ENCODE measurements at places on chromosomes 2 and 18.

- no peak for DNase-seq
Measured at GRCh38 chr2:229090225-229090624, 180.9 kb downstream of the PID1 start.

DNA sequence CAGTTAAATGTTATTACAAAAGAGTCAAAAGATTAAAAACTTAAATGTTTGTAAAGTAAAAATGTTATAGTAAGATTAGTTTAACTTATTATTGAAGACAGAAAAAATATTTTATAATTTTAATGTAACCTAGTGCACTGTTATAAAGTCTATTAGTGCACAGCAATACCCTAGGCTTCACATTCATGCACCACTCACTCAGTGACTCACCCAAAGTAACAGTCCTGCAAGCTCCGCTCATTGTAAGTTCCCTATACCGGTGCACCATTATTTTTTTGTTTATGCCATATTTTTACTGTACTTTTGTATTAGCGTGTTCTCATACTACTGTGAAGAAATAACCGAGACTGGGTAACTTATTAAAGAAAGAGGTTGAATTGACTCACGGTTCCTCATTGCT is 759.7 kb upstream of the CDH7 start:
- no peak for DNase-seq

- peak; percentile 43 for DNase-seq
Measured at GRCh38 chr18:68427951-68428401, 286.9 kb downstream of the TMX3 start.

DNA sequence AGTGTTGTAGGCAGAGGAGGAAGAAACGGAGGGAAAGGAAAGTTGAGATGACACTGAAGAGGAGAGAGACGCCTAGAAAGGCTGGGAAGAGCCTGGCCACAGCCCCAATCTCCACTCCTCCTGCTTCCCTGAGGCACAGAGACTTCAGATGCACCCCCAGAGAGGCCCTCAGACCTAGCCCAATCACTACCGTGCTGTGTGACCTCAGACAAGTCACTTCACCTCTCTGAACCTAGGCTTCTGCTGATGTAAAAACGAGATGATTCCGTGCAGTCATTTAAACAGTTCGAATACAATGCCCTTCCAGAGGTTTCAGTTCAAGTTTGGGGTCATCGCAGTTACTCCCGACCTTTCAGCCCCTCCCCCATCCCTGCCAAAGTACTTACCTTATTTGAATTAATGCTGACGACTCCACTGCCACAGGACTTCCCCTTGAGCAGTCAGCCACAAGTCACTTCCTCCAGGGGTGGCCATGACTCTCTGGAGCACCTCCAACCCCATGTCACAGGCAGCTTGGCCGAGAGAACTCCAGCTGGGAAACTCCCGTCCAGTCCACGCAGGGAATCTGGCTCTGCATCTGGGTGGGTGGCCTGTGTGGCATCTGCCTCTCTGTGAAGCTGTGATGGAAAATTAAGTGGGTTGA is 105.2 kb upstream of the ID2 start:
- DNase-seq = no peak

DNA sequence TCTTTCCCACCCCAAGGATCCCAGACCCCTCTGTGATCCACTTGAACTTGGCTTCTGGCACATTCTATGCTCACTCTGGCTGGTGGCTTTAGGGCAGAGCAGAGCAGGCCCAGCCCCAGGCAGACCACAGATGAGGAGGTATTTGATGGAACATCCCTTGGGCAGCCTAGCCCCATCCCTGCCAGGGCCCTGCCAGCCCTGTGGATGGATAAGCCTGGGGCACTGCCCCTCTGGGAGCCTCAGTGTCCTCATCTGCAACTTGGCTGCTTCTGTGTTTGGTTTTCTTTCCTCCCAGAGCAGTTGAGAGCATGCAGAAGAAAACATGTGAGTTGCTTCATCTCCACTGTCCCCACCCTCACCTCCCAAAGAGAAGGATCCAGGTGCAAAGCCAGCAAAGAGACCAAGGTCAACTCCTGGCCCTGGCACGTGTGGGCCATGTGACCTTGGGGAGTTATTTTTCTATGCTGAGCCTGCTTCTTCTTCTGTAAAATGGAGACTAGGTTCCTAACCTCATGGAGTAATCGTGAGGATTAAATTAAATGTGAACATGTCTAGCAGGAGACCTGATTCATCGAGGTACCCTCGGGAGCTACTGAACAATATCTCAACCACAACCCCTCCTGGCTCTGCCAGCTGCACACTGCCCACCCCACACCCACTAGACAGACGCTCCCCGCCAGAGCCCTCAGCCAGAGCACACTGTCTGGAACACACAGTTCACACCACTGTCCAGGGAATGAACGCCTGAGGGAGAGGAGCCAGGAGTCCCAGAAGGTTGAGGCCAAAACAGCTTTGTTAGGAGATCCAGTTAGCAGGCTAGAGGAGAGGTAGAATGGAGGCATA is 14.6 kb upstream of the TNS1 start:
- DNase-seq = no peak

- DNase-seq = no peak
Measured at GRCh38 chr2:96502891-96503636, 2.1 kb downstream of the NEURL3 start.

DNA sequence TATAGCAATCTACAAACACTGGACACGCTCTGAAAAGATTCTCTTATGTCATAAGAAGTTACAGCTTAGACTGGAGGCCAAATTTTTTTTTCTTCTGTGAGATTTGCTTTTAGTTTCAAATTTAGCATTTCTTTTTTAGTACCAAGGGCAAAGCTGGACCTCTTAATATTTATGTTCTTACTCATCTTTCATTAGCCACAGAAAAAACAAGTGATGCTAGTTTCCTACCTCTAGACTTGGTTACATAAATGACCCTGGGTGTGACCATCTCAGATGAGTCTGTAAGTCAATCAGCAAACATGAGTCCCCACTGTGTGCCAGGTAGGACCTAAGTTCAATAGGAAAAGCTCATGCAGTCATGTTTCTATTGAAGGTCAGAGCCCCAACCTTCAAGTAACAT is 94.4 kb downstream of the MEP1B start:
- DNase-seq = peak; percentile 64

DNA sequence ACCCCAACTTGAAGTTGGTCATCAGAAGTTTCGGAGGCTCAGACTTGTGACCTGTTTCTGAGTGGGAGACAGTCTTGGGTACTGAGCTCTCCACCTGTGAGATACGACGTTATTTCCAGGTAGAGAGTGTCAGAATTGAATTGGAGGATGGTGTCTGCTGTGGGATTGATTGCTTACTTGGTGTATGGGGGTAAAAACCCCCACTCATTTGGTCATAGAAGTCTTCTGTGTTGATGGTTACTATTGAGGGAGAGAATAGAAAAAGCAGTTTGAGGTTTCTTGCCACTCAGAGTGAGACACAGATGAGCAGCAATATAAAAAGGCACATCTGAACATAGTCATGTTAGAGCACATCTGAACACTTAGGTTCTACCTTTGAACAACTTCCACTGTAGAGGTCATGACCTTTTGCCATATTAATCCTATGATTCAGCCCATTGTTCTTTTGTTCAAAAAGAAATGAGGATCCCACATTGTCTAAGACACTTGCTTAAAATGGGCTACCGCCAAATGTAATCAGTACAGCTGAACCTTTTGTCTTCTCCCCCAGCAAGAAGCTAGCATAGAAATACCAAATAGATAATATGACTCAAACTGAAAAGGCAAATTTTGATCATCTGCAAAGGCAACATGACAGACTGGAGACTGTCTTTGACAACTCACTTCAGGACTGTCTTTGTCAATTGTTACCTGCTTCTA is 73.3 kb downstream of the NAB1 start:
- no peak for DNase-seq

DNA sequence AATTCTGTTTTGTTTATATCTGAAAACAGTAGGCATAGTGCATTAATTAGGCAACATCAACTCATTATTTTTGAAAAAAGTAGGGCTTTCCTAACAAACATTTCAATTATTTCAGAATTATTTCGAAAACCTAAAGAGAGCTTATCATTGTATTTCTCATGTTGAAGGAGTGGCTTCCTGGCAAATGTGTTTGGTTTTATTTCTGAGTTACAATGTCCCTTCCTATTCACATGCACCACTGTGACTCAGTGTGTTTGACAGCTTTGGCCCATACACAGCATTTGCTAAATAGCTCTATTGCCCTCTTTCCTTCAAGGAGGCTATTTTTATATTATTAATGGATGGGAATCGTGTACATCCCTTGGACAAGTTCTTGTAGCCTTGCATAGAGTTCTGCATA is 205.9 kb downstream of the PTGR3 start:
- DNase-seq = peak; percentile 76

GRCh38 chr2:126777620-126777978 is 121.1 kb upstream of the TEX51 start:
- DNase-seq = no peak

DNA sequence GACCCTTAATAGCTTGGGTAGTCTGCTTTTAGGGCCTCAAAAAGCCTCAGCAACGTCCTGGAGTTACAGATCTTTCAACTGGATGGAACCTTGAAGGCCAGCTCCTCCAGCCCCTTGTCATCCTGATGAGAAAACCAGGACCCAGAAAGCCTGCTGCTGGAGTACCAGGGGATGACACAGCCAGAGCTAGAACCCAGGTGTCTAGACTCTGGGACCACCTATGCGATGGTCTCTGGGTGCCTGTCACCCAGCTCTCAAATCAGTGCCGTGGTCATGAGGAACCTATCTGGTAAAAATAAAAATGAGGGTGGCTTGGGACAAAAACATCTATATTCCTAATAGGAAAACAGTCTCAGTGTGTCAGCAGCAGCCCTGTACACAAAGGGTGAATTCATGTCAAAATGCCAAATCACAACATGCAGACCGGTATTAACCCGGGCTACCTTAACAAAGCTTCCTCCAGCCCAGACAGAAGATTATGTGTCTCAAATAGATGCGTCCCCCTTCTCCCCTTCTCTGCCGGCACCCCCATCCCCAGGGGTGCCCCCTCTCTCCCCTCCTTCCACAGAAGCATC is 28.5 kb downstream of the SMAD7 start:
- no peak for DNase-seq

DNA sequence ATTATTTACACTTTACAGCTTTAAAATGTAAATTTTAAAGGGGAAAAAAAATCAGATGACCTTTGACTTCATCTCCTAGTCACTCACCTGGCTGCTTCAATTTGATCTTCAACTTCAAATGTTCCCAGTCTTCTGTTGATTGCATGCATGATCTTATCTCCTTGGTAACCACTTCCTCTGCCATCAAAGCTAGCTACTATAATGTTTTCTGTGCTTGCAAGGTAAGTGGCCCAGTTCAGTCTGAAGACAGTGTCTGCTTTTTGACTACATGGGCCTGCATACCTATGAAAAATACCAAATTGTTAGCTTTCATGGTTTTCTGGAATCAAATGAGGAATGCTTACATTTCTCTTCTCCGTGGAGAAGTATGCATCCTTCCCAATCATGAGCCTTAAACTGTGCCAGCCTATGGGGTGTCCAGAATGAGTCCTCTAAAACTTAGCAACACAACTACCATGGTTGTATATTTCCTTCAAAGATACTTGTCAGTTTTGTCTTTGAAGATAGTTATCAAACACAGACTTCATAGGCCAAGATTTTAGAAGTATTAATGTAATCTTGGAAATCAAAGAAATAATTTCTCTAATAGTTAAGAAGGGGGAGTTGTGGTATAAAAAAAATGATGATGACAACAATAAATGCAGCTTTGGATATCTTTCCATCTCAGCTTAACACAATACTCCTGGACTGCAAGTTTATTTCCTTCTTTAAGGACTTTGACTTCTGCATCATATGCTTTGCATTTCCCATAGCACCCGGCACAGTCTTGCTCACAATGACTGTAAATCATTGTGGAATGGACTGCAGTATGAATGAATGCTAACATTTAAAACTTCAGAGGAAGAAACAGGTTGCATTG is 62.1 kb downstream of the DPP4 start:
- no peak for DNase-seq

- no peak for DNase-seq
Measured at GRCh38 chr2:88639865-88640264, 12.6 kb upstream of the EIF2AK3 start.

DNA sequence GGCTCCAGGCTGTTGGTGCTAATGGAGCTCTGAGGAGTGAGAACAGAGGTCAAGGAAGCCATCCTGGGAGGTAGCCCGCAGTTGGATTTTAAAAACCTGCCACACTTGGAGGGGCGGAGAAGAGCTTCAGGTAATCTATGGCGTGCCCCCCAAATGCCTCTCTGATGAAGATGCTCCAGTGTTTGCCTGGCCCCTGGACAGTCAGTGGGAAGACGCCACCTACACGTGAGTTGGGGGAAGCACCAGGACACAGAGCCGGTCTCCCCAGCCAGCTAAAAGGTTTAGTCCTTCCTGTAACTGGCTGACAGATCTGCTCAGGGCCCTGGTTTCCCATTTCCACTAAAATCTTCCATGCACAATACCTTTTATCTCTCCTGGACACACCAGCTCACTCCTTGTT is 225.0 kb downstream of the TTC32 start:
- no peak for DNase-seq

GRCh38 chr2:24924732-24925131 is 4.7 kb upstream of the ADCY3 start:
- no peak for DNase-seq

- DNase-seq = no peak
Measured at GRCh38 chr2:32427672-32428610, 71.1 kb downstream of the BIRC6 start.

GRCh38 chr2:119449521-119449920 is 17.9 kb downstream of the TMEM37 start:
- DNase-seq = no peak

- DNase-seq = peak; percentile 56
Measured at GRCh38 chr18:11310476-11311086, 161.2 kb upstream of the PIEZO2 start.

DNA sequence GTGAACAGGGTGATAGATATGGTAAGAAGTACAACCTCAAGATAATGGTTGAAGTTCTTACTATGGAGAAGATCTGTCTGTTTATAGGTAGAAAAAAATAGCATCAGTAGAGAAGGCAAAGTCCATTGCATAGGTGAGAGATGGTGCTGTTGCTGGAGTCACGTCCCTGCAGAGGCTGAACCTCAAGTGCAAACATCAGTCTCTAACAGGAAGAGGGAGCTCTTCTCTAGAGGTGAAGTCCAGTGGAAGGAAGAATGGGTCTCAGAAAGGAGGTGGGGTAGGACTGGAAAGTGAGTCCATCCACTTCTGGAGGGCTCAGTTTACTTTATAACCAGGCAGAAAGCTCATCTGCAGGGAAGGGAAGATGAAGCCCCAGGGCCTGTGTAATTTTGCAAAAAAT is 337.7 kb downstream of the MEIS1 start:
- no peak for DNase-seq

- DNase-seq = peak; percentile 16
Measured at GRCh38 chr2:146079216-146079615, 1559.3 kb upstream of the ZEB2 start.

DNA sequence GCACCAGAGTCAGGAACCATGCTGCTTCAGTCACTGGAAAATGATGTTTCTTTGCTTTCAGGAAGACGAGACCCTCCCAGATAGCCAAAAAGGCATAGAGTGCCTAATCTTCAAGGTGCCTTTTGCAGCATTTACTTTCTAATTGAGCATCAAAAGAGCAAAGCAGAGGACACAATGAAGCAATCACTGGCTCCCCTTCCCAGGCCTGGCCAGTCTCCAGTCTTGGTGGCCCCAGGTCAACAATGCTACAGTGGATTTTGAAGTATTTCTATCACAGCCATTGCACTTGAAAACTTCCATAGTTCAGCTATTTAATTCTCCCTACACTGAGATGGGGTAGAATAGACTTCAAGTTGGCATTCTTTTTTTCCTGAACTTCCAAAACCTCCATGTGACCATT is 15.4 kb downstream of the ZBTB7C start:
- no peak for DNase-seq

- no peak for DNase-seq
Measured at GRCh38 chr2:119438128-119438656, 6.5 kb downstream of the TMEM37 start.
